ENCODE measurements at places on chromosomes 3 and 15.

GRCh38 chr3:163315786-163316185 lies 1762.5 kb downstream of the SI start:
- DNase-seq, result no peak

DNA sequence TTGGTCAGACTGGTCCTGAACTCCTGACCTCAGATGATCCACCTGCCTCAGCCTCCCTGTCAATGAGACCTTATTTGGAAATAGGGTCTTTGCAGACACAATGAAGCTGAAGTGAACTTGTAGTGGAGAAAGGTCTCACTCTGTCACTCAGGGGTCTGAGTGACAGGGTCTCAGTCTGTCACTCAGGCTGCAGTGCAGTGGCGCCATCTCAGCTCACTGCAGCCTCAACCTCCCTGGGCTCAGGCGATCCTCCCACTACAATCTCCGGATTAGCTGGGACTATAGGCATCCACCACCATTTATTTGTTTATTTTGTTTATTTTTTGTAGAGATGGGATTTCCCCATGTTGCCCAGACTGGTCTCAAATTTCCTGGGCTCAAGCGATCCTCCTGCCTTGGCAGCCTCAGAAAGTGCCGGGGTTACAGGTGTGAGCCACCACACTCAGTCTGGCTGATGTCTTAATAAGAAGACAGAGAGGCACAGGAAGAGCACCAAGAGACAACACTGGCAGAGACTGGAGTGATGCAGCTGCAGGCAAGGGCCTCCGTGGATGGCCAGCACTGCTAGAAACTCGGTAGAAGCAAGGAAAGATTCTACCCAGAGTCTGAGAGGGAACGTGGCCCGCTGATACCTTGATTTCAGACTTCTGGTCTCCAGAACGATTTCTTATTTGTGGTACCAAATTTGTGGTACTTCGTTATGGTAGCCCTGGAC lies 26.2 kb upstream of the RAF1 start:
- no peak for DNase-seq

- DNase-seq, result no peak
Observed at GRCh38 chr3:55173504-55173903, 245.6 kb upstream of the LRTM1 start.

DNA sequence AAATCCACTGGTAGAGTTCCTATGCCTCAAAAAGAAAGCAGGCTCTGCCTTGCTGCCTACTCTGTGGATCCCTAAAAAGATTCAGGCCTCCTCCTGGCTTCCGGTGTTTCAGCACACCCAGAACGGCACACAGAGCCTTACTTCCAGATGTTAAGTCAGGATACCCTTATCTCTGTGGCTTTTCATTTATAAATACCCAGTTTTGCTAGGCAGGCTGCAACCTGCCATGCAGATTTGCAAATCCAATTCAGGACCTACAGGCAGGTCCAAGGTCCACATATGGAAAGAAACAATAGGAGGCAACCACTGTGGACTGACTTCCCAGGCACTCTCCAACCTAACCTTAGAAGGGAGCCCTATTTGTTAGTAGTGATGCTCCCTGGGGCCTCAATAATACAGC lies 30.7 kb downstream of the EFL1 start:
- DNase-seq, result no peak

DNA sequence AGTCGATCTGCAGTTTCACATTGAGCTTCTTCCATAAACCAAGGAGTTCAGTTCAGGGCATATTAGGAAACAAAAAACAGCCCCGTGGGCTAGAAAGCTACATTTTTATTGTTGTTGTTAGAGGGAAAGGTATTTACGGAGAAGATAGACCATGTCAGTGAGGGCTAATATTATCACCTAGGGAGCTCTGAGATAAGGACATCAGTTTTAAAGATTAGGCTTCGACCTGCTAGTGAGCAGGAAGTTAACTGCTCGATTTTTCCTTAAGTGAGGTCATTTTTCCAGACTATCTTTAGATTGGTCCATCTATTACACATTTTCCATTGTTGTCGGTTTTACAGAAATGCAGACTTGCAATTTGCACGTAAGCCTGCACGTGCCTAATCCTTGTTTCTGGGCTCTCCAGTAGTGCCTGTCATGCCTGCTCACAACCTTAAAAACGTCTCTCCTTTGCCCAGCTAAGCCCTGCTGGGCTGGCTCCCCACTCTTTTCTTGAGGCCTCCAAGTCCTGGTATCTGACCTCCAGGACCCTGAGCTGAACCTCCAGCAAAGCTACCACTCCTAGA lies 72.6 kb downstream of the MTHFS start:
- no peak for DNase-seq

- DNase-seq, result no peak
Observed at GRCh38 chr15:33344111-33344510, 33.3 kb downstream of the RYR3 start.

- DNase-seq, result no peak
Observed at GRCh38 chr15:64589435-64590084, 129.2 kb downstream of the ZNF609 start.

- DNase-seq, result no peak
Observed at GRCh38 chr3:174332391-174332790, 526.7 kb upstream of the NAALADL2 start.

DNA sequence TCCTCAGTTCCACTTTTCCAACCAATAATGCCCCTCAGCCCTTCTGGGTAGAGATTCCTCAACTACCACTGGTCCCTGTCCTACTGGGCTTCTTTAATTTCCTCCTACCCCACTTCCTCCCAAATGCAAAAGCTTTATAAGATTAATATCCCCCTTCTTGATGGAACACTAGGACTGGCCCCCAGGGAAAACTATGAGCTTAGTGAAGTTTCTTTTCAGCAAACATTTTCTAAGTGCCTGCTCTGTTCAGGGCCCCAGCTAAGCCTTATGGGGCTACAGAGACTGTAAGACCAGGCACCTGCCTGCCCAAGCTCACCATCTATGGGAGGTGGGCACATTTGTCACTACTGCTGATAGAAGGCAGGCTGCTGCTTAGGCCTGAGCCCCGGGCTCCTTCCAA lies 79.4 kb downstream of the RPLP1 start:
- DNase-seq, result no peak

GRCh38 chr3:9026320-9027045 lies 63.2 kb upstream of the RAD18 start:
- no peak for DNase-seq

GRCh38 chr3:67662733-67663132 lies 8.3 kb upstream of the SUCLG2 start:
- no peak for DNase-seq

GRCh38 chr3:162348912-162349311 lies 852.3 kb downstream of the OTOL1 start:
- no peak for DNase-seq

- no peak for DNase-seq
Observed at GRCh38 chr3:34955680-34956079, 683.6 kb upstream of the ARPP21 start.

GRCh38 chr15:66649235-66649984 lies 52.6 kb upstream of the SMAD6 start:
- no peak for DNase-seq

- no peak for DNase-seq
Observed at GRCh38 chr3:58074997-58075396, 66.8 kb downstream of the FLNB start.

GRCh38 chr15:63348392-63348791 lies 33.3 kb downstream of the CA12 start:
- DNase-seq, result no peak

GRCh38 chr3:70779296-70779695 lies 466.9 kb upstream of the MDFIC2 start:
- DNase-seq, result no peak

GRCh38 chr3:9500108-9501050 lies 53.2 kb downstream of the LHFPL4 start:
- DNase-seq, result peak; percentile 47

DNA sequence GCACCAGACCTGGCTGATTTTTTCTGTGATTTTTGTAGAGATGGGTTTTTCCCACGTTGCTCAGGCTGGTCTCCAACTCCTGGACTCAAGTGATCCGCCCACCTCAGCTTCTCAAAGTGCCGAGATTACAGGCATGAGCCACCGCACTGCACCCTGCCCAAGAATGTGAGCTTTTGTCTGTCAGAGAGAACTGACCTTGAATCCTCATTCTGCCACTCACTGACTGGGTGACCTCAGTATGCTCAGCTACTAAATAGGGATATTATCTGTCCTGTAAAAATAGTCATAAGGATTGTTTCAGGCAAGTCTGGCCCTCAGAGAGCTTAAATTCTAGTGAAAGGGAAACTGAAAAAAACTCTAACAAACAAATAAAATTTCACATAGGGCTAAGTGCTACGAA lies 2.1 kb upstream of the RFT1 start:
- no peak for DNase-seq

DNA sequence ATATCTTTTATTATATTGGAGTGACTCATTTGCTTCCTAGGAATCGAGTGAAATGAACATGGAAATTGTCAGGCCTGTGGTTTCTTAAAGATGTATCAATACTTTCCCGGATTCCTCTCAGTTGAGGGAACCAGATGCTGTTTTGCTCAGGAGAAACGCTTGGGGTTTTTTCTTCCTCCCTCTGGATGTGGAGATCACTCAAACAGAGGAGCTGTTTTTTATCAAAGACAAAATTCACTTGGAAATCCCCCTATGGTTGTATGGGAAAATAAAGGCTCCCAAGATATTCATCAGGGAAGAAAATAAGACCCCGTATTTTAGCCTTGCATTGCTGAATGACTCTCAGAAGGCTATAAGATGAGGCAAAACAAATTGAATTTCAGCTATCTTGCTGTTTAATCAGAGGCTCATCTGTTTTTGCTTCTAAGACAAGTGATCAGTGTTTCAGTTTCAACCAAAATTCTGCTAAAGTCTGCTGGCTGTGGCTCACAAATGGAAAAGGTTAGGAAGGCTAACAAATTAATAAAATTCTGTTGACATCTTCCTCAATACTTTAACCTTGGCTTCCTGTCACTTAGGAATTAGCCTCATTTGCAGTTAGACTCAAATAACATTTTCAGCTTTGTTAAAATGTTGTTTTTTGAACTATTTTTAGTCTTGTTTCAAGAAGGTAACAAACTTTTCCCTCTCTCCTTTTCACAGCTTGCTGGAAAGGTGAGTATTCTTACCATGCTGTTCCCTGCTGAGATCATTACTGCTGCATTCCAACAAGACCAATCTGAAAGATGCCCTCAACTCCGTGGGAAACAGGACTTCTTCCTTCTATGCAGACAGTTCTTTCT lies 83.6 kb downstream of the COL6A5 start:
- DNase-seq, result no peak

GRCh38 chr3:169668957-169669741 lies 5.6 kb upstream of the MECOM start:
- no peak for DNase-seq

- no peak for DNase-seq
Observed at GRCh38 chr15:60047701-60048100, 43.6 kb downstream of the FOXB1 start.

DNA sequence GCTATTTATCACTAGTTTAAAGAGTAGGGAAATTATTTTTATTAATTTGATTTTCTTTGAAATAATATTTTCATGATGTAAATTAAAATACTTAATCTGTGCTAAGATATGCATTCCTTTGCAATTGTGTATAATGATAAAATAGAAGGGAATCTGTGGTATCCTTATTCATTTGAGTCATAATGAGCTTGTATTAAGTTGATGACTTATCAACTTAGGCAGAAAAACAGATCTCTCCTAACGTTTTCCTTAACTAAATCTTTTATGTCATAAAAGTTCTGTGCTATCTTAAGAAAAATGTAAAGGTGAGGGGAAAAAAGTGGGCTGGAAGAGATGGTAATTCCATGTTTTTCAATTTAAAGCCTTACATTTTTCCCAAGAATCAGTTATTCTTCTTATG lies 1.9 kb downstream of the FGF7 start:
- DNase-seq, result no peak

DNA sequence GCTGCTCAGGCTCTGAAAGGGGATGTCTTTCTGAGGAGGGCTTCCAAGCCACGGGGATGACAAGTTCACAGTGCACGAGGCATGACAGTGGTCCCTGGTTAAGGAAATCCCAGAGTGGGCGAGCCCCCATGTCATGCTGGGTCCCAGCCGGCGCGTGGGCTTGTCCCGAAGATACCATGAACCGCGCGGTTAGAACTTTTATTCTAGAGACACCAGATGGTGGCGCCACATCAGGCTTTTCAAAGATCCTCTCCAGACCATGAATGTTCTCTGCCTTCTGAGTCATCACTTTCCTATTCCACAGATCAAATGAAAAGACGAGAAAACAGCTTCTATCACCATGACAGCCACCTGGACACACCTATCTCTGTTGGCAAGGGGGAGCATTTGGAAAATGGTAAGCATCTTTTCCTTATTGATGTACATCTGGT lies 227.8 kb upstream of the LYSMD4 start:
- no peak for DNase-seq

DNA sequence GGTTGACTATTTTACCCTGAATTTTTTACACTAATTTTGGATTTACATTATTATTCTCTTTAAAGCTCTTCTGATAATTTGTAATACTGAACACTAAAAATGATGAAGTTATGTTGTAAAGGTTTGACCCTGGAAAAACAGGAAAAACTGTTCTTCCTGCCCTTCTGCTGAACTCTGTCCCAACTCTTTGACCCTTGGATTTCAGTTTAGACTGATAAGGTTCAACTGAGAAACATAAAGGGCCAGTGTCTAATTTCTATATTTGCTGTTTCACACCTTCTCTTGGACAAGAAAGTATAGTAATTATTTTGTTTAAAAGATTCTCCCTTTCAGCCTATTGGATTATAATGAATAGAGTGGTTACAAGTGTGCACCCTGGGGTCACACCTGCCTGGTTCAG lies 12.8 kb upstream of the TMOD3 start:
- DNase-seq, result no peak

DNA sequence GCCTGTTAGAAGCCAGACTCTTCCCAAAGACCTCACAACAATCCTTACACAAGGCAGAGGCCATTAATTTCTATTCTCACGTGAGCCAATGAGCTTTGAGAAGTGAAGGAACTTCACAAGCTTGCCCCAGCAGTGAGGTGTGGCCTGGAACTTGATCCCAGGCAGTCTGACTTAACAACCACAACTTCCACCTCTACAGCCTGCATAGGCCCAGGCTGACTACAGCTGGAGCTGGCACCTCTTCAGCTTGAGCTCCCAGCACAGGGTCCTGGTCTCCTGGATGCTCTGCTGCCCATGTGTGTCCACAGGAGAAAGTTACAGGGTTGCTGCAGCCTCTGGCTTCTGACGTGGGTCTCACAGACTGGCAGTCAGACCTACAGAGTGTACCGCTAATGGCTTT lies 111.0 kb downstream of the ERC2 start:
- no peak for DNase-seq

DNA sequence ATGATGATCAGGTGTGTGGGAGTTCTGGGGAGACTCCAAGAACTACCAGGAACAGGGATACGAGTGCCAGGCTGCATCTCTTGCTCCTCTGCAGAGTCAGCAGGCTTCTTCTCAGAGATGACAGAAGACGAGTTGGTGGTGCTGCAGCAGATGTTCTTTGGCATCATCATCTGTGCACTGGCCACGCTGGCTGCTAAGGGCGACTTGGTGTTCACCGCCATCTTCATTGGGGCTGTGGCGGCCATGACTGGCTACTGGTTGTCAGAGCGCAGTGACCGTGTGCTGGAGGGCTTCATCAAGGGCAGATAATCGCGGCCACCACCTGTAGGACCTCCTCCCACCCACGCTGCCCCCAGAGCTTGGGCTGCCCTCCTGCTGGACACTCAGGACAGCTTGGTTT lies 7.9 kb downstream of the PRRT3 start:
- no peak for DNase-seq

GRCh38 chr15:64009798-64010261 lies 36.5 kb downstream of the DAPK2 start:
- peak; percentile 18 for DNase-seq

- no peak for DNase-seq
Observed at GRCh38 chr15:20346082-20346805, 195.4 kb downstream of the GOLGA6L6 start.
